ENCODE measurements at places on chromosomes 6 and 20.

DNA sequence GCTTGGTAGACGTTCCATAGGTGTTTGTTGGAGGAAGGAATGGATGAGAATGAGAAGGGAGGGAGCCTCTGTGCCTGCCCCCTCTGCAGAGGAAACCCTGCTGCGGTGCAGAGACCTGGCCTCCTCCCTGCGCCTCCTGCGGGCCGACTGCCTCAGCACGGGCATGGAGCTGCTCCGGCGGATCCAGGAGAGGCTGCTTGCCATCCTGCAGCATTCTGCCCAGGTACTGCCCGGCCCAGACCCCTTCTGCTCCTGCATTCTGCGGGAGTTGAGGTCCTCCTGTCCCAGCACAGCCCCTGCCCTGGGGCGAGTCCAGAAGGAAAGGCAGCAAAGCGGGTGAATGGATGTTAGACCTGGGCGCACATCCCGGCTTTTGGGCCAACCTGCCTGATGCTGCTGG is 6.1 kb downstream of the DNPH1 start:
- DNase-seq, result no peak

GRCh38 chr20:44019638-44020335 is 105.1 kb downstream of the TOX2 start:
- no peak for DNase-seq

- no peak for DNase-seq
Measured at GRCh38 chr6:154239392-154239791, 117.2 kb downstream of the IPCEF1 start.

GRCh38 chr6:88519301-88520016 is 353.3 kb upstream of the CNR1 start:
- DNase-seq, result no peak

- DNase-seq, result no peak
Measured at GRCh38 chr6:47485491-47486135, 8.0 kb downstream of the CD2AP start.

DNA sequence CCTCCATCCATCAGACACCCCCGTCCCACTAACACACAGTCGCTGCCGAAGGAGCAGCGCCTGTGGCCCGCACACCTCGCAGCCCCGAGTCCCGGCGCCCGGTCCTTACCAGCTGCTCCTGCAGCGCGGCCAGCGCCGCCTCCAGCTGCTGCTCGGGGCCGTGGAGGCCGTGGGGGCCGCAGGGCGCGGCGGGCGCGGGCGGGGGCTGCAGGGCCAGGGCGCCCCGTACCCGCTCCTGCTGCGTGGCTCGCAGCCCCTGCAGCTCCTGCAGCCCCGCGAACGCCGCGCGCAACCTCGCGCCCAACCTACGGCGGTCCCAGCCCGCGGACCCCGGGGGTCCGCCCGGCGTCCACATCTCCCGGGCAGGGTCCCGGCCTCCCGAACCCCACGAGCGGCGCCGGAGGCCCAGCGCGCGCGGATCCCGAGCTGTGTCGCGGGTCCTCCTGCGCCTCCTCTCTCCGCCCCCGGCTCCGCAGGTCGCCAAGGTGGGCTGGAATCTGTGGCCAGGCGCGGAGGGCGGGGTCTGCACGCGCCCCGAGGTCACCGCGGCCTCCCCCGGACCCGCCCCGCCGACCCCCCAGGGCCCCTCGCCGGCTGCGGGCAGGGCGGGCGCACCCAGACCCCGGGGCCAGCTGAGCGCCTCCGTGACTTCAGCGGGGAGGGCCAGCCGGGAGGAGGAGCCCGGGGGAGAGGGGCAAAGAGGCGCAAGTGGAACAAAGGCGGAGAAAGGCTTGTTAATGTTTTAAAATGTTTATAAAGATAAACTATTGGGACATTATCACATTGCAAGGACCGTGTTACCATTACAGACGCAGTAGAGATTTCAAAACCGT is at the start of gene DACT2:
DACT2 (minus strand) TSS at position 499 of the 833 bp plus-strand sequence; CDS start at position 355, 144 bp downstream.
- DNase-seq, result no peak

- DNase-seq, result no peak
Measured at GRCh38 chr6:14818422-14818884, 427.4 kb upstream of the JARID2 start.

DNA sequence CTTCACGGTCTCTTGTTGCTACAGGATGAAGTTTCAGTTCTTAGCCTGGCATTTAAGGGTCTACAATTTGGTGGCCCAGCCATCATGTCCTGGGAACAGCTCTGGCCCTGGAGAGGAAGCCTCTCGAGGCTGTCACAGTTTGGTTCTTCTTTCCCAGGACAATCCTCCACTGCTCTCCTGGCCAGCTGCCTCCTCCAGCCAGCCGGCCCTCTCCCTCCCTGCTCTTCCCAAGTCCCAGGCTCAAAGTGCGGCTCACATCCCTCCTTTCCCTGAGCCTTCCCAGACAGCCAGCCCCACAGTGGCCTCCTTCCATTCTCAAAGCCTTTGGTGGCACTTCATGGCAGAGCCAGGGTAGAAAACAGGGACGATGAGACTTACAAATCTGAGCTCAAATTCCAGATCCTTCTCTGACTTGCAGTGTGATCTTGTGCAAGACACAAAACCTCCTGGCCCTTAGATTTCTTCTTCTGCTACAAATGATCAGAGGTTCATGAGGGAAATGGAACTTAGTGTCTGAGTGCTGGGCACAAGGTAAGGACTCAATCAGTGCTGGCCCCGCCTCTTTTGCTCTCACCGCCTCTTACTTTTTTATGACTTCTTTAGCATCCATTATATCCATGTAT is 223.8 kb upstream of the ECI2 start:
- DNase-seq, result no peak

- DNase-seq, result no peak
Measured at GRCh38 chr20:24909861-24910260, 39.2 kb upstream of the CST7 start.

- no peak for DNase-seq
Measured at GRCh38 chr20:49344140-49344539, 66.3 kb upstream of the ZNFX1 start.

GRCh38 chr20:17912916-17913315 is 55.7 kb downstream of the SNX5 start:
- no peak for DNase-seq

GRCh38 chr6:81814370-81815076 is 62.0 kb upstream of the TENT5A start:
- no peak for DNase-seq

All from D721Med (cell line).